ENCODE measurements at places on chromosomes 12 and 14. TPM values are rescaled to one million over a fixed set of nuclear protein-coding genes. Genes with fewer than 3 reads are reported as not detected.
A peak's percentile ranks its signal among the peaks of the same experiment; 100 is the strongest.

The FAM181A gene
- not detected for total RNA-seq

The EGLN3 gene
- 17.7 TPM for total RNA-seq

The SSTR1 gene
- total RNA-seq = 0.16 TPM

The SERPINA12 gene
- not detected for total RNA-seq

DNA sequence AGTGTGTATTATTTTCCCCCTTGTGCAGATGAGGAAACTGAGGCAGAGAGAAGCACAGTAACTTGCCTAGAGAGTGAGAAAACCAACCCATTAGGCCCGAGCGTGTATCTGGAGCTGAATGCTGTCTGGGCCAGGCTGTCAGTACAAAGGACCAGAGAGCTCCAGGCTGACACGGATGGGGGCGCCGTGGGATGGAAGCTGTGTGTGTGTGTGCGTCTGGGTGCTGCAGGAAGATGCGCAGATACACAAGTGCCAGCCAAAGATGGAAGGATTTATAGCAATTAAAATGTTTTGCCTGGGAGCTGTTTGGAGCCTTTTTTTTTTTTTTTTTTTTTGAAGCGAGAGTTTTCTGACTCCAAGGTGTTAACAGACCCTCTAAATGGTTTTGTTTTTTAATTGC lies 53.7 kb upstream of the GPATCH2L start:
- no peak overlapping the region for H3K4me3 ChIP-seq
- H3K4me1 ChIP-seq = peaks cover 2% of the 10 kb centered on the region
- no peak overlapping the region for H3K27ac ChIP-seq

DNA sequence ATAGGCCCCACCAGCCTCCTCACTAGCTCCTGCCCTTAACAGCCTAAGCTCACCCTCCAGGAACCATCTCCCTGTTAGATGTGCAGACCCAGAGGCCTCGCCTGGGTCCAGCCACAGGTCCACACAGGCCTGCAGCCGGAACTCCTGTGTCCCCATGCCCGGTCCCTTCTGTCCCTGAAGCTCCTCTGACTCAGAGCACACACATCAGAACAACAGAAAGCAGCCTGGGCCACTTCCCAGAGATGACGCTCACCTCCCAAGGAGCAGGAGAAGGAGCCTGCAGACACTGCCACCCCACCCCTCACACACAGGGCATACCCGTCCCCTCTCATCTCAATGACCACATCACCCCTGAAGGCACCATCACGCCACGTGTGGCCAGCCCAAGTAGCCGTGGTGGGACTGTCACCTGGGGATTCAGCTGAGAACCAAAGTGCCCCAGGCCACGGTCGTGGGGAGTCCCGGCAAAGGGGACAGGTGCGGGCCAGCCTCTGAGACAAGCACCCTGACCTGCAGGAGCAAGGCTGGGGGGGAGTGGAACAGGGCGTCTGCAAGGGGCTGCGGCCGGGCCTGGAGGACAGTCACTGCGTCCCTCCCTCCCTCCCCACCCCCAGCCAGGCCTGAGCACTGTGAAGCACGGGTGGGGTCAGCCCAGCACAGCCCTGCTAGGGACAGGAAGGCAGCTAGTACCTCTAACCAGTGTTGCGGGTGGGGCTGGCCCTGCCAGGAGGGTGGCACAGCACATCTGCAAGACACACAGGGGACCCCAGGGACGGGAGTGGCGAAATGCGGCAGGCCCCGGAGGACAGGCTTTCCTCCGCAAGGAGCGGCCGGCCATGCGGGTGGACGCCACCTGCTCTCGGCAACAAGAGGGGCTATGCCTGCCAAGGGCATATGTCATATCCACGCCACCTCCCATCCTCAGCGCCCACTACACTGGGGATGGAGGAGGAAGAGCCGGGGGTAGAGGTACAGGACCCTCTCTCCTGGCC lies 5.5 kb downstream of the AKT1 start:
- H3K4me1 ChIP-seq = peaks cover 47% of the 10 kb centered on the region
- no peak overlapping the region for H3K4me3 ChIP-seq
- H3K36me3 ChIP-seq = no peaks in the 10 kb centered on the region

GRCh38 chr12:117051380-117051779 lies 47.8 kb downstream of the TESC start:
- no peak overlapping the region for H3K4me3 ChIP-seq
- no peaks in the 10 kb centered on the region for H3K36me3 ChIP-seq
- ATAC-seq = no peak
- H3K27me3 ChIP-seq = no peaks in the 10 kb centered on the region

DNA sequence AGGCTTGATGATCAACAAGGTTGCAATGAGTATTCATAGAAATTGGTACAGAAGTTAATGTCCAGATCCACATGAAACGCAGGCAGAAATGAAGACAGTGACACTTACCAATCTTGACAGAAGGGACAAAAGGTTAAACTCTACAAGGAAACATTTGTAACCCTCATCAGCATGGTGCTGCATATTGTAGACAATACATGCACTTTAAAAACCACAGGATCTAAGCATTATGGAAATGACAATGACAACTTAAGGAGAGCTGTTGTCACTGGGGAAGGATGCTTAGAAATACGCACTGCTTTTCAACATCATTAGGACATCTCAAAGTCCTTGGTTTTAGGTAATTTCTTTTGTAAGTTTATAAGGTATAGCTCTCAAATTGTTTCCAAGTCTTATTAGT lies 130.6 kb downstream of the ATP23 start:
- ATAC-seq = no peak
- no peaks in the 10 kb centered on the region for H3K36me3 ChIP-seq
- H3K4me1 ChIP-seq = no peaks in the 10 kb centered on the region
- no peak overlapping the region for H3K4me3 ChIP-seq
- no peak overlapping the region for H3K27ac ChIP-seq
- H3K27me3 ChIP-seq = no peaks in the 10 kb centered on the region

DNA sequence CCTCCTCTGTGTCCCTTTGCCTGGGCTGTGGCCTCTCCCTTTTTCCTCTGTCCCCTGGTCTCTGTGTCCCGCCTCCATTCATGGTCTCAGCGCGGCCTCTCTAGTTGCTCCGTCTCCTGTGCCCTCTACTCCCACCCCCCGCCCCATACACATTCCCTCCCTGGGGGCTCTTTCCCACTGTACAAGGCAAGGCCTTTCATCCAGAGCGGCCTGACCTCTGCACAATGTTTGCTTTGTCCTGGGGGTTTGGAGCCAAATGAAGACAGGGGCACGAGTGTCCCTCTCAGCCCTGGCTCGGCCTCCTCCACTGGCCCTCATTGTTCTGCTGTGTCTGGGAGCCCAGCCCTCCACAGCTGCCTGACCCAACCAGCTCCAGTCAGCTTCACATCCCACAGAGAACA lies 678.6 kb downstream of the BCL11B start:
- no peaks in the 10 kb centered on the region for H3K4me1 ChIP-seq
- no peak for ATAC-seq
- no peak overlapping the region for H3K4me3 ChIP-seq
- H3K36me3 ChIP-seq = no peaks in the 10 kb centered on the region
- H3K27ac ChIP-seq = no peak overlapping the region
- H3K27me3 ChIP-seq = no peaks in the 10 kb centered on the region

- H3K4me3 ChIP-seq = no peak overlapping the region
- peak; percentile 39 for ATAC-seq
- H3K27ac ChIP-seq = no peak overlapping the region
Observed at GRCh38 chr12:26870491-26871419, 37.8 kb upstream of the ITPR2 start.

GRCh38 chr12:57905812-57906475 lies 35.4 kb upstream of the ATP23 start:
- no peak for ATAC-seq
- no peaks in the 10 kb centered on the region for H3K36me3 ChIP-seq
- no peak overlapping the region for H3K4me3 ChIP-seq
- H3K27ac ChIP-seq = no peak overlapping the region
- peaks cover 4% of the 10 kb centered on the region for H3K27me3 ChIP-seq

GRCh38 chr12:24945845-24946244 lies 3.1 kb downstream of the BCAT1 start:
- ATAC-seq = no peak
- no peaks in the 10 kb centered on the region for H3K36me3 ChIP-seq
- no peaks in the 10 kb centered on the region for H3K4me1 ChIP-seq
- peaks cover 16% of the 10 kb centered on the region for H3K27me3 ChIP-seq
- H3K27ac ChIP-seq = no peak overlapping the region

DNA sequence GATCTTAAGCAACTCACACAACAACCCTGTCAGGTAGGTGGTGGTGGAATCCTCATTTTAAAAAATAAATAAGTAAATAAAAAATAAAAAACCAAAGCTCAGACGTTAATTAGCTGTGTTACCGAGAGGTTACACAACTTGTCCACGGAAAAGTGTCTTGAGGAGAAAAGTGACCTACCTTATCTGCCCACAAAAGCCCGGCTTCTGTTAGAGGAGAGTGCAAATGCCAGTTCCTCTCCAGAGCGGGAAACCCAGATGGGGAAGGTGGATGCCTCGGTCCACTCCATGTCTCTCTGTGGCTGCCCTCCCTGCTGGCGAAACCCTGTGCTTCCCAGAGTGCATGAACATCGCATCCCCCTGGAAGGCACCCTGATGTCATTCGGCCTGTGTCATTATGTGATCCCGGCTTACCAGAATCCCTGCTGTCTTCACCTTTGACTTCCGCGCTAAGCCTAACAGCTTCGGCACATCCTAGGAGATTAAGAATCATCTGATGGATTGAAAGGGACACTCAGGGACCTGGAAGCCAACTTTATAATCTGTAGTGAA lies 6.4 kb downstream of the MLXIP start:
- ATAC-seq = no peak
- no peak overlapping the region for H3K27ac ChIP-seq
- H3K27me3 ChIP-seq = no peaks in the 10 kb centered on the region
- H3K36me3 ChIP-seq = peaks cover 34% of the 10 kb centered on the region
- no peak overlapping the region for H3K4me3 ChIP-seq
- H3K4me1 ChIP-seq = peaks cover 100% of the 10 kb centered on the region

DNA sequence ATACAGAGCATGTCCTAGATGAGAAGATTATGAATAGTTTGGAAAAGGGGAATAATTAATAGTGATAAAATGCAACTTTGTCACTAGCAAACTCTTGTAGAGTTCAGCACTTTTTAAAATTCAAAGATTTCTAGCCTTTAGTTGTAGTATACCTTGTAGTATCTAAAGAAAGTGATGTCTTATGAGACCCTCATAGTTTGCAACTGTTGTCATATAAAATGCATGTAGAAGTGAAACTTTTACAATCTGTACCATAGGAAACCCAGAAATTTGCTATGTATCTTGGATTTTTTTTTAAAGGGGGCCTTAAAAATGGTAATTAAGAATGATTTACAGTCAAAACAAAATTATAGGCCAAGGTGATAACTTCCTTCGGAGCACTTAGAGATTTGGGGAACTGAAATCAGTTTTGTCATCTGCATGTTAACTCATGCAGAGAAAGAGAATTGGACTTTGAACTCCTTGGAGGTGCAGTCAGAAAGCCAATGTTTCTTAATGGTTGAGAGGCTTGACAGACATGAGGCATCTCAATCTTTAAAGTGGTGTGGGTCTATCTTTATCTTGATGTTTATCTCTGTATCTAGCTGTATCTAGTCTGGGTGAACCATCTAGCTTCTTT lies 1.3 kb downstream of the LRRK2 start:
- peak overlapping the region; percentile 87 for H3K27ac ChIP-seq
- peak overlapping the region; percentile 72 for H3K4me3 ChIP-seq
- no peak for ATAC-seq
- H3K27me3 ChIP-seq = no peaks in the 10 kb centered on the region
- peaks cover 48% of the 10 kb centered on the region for H3K4me1 ChIP-seq

GRCh38 chr14:49584058-49584457 lies 2.1 kb downstream of the RPS29 start:
- H3K27me3 ChIP-seq = no peaks in the 10 kb centered on the region
- H3K4me3 ChIP-seq = peak overlapping the region; percentile 7
- peaks cover 5% of the 10 kb centered on the region for H3K4me1 ChIP-seq
- H3K27ac ChIP-seq = no peak overlapping the region
- no peaks in the 10 kb centered on the region for H3K36me3 ChIP-seq

- no peaks in the 10 kb centered on the region for H3K4me1 ChIP-seq
- H3K36me3 ChIP-seq = no peaks in the 10 kb centered on the region
- H3K4me3 ChIP-seq = no peak overlapping the region
- H3K27ac ChIP-seq = no peak overlapping the region
- no peak for ATAC-seq
Observed at GRCh38 chr12:14689996-14690395, 6.4 kb downstream of the GUCY2C start.

- H3K27me3 ChIP-seq = no peaks in the 10 kb centered on the region
- no peak for ATAC-seq
- H3K4me1 ChIP-seq = peaks cover 6% of the 10 kb centered on the region
- peak overlapping the region; percentile 83 for H3K4me3 ChIP-seq
Observed at GRCh38 chr14:74491956-74492775, 939 bp downstream of the NPC2 start.

- no peak for ATAC-seq
- H3K36me3 ChIP-seq = peaks cover 11% of the 10 kb centered on the region
- no peaks in the 10 kb centered on the region for H3K27me3 ChIP-seq
- no peak overlapping the region for H3K27ac ChIP-seq
Observed at GRCh38 chr14:72665259-72665658, 228.6 kb downstream of the DPF3 start.

DNA sequence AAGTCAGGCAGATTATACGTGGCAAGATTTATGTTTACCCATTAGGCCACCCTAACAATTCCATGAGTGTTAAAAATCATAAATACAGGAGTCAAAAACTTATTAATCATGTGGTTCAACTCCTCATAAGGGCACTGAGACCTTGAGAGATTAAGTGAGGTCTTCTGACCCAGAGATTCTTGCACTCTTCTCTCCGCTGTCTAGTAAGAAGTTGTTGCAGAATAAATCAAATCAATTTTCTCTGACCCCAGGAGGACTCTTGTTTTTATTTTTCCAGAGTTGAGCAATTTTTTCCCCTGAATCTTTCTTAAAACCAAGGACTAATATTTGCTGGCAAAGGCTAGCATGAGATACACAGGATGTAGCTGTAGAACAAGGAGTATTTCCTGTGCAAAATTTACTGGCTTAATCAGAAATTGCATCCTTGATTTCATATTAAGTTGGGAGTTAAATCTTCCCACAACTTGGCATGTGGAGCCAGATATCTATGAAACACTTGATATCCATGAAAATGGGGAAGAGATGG lies 90.9 kb upstream of the PTHLH start:
- H3K27ac ChIP-seq = no peak overlapping the region
- no peaks in the 10 kb centered on the region for H3K36me3 ChIP-seq

DNA sequence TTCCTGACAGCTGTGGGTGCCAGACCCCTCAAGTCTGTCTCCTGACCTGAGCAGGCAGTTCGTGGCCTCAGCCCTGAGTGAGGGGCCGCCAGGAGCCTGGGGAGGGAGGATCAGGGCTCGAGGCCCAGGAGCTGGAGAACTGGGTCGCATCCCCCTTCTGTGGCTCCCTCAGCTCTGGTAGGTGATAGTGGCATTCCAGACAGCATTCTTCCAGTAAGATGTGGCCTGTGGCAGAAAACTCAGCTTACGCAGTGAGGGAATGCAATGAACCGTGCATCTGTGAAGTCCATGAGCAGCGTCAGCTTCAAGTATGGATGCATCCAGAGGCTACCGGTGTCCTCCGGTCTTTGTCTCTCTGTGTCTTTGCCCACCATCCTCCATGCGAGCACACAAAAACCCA lies 28.4 kb upstream of the FBRSL1 start:
- H3K27ac ChIP-seq = no peak overlapping the region
- H3K27me3 ChIP-seq = peaks cover 69% of the 10 kb centered on the region
- no peaks in the 10 kb centered on the region for H3K36me3 ChIP-seq
- ATAC-seq = no peak

Measured in gastroesophageal sphincter (tissue), 4 donors.